ENCODE measurements at places on chromosomes 12 and 14. TPM values are rescaled to one million over a fixed set of nuclear protein-coding genes. Genes with fewer than 3 reads are reported as not detected.

GRCh38 chr14:80669426-80669825, 272.1 kb downstream of the CEP128 start:
- ATAC-seq: no peak

GRCh38 chr12:153080-153746, 60.7 kb downstream of the SLC6A12 start:
- ATAC-seq: peak; percentile 86

GRCh38 chr14:74313601-74314000, 10.9 kb upstream of the ABCD4 start:
- ATAC-seq: no peak

DNA sequence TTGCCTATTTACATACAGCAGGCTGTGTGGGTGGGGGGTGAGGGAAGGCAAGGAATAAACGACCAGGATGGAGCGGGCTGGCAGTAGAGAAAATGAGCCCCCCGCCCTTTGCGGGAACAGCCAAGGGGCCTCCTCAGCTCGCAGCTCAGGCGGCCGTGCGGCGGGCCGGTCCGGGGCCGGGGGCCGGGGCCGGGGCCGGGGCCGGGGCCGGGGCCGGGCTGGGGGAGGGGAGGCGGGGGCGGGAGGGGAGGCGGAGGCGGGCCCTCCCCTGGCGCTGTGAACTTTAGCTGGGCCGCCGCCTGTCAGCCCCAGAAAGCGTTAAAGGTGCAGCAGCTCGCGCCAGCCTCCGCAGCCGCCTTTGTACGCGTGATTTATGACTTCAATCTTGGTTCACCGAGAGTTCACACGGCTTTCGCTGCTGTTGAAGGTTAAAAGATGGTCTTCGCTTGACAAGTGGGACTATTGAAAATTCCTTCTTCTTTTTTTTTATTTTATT, 28.8 kb downstream of the HOXC4 start:
- ATAC-seq: peak; percentile 97

DNA sequence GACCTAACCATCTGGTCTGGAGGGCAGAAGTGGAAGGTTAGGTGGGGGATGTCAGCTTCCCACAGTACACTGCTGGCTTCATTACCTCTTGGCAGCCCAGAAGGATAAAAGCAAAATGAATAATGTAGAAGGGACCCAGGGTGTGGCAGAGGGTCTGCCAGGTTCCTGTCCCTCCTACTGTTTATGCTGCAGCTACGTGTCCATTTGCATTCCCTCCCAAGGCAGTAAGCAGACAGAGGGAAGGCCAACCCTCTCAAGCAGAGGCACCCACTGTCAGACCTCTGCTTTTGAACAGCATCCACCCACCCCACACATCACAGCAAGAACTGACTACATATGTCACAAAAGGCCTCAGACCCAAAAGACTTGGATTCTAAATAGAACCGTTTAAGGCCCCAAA, 19.4 kb downstream of the MAX start:
- ATAC-seq: no peak

- no peak for ATAC-seq
Observed at GRCh38 chr14:77170045-77170444, 11.6 kb upstream of the TMEM63C start.

DNA sequence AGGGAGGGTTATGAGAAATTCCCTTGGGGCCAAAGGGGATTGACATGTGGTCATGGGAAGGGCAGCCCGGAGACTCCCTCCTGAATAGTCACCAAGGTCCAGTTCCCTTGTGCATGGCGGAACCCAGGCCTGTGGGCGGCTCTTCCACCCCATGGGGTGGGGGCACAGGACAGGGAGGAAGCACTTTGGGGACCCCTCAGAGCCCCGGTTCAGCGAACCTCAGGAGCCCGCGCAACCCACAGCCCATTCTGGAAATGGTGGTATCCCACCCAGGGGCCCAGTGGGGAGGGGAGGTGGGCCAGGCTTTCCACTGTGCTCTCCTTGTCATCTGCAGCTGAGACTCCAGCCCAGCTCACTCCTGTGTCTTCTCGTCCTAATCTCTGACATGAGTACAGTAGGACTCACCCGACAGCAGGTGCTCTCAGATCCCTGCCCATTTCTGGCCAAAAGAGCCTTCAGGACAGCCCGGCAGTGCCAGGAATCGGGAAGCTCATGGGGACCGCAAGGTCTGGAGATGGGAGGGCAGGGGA, 255.2 kb upstream of the SFSWAP start:
- ATAC-seq: no peak

DNA sequence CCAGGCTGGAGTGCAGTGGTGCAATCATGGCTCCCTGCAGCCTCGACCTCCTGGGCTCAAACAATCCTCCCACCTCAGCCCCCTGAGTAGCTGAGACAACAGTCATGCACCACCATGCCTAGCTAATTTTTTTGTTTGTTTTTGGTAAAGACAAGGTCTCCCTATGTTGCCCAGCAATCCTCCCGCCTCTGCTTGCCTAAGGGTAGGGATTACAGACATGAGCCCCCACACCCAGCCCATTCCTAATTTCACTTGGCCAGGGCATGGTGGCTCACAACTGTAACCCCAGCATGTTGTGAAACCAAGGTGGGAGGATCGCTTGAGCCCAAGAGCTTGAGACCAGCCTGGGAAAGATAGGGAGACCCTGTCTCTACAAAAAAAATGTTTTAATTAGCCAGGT, 9.1 kb downstream of the DAD1 start:
- ATAC-seq: peak; percentile 28

- no peak for ATAC-seq
Observed at GRCh38 chr14:67251573-67252226, 10.5 kb downstream of the PALS1 start.

DNA sequence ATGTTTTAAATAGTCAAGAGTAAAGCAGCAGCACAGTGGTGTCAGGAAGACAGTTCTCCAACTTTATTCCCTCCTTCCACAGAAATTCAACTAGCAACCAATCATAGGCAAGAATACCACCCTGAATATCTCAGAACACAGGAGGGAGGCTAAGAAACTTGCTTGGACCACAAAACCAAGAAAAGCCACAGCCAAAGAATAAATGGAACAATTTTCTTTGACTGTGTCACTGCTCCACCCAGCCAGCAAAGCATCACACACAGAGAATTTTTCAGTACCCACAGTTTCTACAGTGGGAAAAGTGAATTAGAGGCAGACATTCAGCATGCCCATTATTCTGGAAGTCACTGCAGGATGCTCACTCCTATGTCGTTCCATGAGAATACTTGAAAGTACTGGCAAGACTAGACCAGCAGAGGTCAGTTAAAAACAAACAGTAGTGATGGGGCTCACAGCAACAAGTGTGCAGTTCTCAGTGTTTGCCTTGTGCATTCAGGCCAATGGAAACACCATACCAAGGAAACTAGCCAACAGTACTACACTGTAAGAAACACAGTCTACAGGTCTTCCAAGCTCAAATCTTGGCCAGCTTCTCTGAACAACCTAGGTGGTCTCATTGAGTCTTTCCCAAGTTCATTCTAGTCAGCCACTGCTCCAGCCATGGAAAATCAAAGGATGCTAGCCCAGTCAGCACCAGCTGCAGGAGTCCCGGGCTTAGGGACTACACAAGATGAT, 56.8 kb upstream of the FOXG1 start:
- no peak for ATAC-seq

- ATAC-seq: peak; percentile 42
Observed at GRCh38 chr14:80637756-80638619, 303.6 kb downstream of the CEP128 start.

C1S gene
- 887 TPM for total RNA-seq

RNU4-1 gene
- 8,171 TPM for total RNA-seq
